DMS 273 treated with DMSO at 0.1 percent for 48 hours (cell line): ENCODE measurements at places on chromosomes 4 and X.

- peak; percentile 61 for DNase-seq
These were observed 105.1 kb upstream of the MXRA5 start for GRCh38 chrX:3451571-3451970.

GRCh38 chrX:9788911-9789310, 2.7 kb downstream of the SHROOM2 start:
- DNase-seq = no peak

GRCh38 chr4:1579901-1580691, 104.0 kb downstream of the FAM53A start:
- DNase-seq = no peak

GRCh38 chrX:47849778-47850177, 13.1 kb downstream of the ZNF81 start:
- DNase-seq = no peak

- no peak for DNase-seq
These were observed 38.7 kb downstream of the CNKSR2 start for GRCh38 chrX:21412883-21413282.

GRCh38 chr4:5447755-5448154, 260.6 kb downstream of the EVC2 start:
- no peak for DNase-seq

DNA sequence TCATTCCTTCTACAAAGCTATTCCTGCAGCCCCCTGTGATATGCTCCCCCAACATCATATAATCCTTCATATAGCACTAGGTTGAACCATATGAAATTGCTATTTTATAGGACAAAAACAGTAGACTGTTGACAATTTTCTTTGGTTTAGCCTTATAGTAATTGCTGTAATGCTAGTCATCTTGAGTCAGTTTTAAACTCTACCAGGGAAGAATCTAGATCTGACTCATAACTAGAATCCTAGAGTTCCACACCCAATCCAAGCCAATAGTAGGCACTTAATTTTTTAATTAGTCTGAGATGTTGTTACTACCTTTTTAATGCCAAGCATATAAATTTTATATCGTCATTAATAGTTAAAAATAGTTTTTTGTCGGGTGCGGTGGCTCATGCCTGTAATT, 136.8 kb downstream of the CHRNA9 start:
- DNase-seq = no peak

GRCh38 chr4:41013746-41014145, 200.6 kb downstream of the APBB2 start:
- no peak for DNase-seq

- no peak for DNase-seq
These were observed 3.8 kb downstream of the MBTPS2 start for GRCh38 chrX:21843179-21843578.

- no peak for DNase-seq
These were observed 24.3 kb downstream of the TBCK start for GRCh38 chr4:106291678-106292077.

DNA sequence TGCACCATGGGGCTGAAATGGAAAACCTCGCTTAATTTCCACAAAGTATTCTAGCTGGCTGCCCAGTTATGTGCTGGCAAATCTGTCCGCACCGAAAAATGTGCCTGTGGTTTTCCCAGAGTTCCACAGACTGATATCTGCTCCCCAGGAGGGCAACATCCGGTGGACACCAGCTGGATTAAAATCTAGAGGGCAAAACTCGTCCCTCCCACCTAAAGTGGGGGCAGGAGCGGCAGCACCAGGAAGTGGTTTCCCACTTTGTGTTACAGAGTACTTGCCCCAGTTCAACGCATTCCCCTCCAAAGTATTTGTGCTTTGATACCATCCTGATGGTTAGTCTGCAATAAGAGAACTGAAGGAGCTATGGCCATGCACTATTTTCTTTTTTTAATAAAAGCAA, 187.6 kb downstream of the TSPAN5 start:
- DNase-seq = no peak

GRCh38 chrX:15786915-15787314, 3.4 kb upstream of the ZRSR2 start:
- no peak for DNase-seq

DNA sequence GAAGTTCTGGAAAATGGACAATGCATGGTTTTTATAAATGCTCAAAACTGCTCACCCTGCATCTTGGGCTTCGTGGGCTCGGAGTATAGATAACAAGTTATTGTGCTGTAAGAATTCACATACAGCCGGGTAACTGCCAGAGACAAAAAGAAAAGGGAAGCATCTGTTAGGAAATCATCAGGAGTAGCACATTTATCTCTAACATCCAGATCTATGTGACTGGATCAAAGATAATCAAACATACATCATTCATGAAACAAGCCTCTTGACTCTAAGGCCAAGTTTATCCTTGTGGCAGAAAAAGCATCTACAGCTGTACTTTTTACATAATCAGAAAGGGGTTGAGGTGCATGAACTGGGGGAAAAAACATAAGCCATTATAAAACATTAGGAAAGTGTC, 264.2 kb downstream of the PPP3CA start:
- no peak for DNase-seq

GRCh38 chr4:56666279-56666678, 14.8 kb downstream of the HOPX start:
- no peak for DNase-seq

- DNase-seq = no peak
These were observed 123.9 kb upstream of the ACSL4 start for GRCh38 chrX:109856974-109857373.

DNA sequence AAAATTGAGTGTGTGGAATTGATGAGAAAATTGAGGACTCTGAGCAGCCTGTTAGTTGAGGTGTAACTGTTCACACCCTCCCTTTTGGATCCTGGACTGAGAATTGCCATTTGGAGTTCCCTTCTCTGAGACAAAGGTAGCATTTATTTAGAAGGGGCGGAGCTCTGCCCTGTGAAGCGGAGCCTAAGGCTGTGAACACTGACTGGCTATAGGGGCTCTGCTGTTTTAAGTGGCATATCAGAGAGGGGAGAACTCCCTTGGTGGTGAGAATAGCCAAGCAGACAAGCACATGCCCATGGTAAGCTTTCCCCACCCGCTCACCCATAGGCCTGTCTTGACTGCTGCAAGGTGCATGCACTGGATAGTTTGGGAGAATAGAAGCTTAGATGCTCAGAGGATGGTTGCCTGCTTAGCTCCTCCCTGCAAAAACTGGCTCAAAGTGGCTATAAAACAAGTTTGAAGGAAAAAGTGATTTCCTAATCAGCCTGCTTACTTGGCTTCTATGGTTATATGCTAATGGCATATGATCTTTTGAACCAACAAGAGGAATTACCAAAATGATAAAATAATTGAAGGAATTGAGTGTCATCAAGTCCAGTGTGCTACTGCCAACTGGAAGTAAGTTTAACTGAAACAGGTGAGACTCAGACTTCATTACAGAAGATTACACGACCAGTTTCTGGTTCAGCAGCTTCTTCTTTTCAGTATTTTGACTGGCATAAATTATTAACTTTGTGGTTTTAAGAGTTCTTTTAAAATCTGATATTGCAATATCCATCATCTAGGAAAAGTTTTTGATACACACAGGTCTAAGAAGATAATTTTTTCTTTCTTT, 108.4 kb downstream of the AFF1 start:
- no peak for DNase-seq

GRCh38 chr4:3407930-3408792, 33.6 kb upstream of the HGFAC start:
- DNase-seq = no peak

GRCh38 chr4:1199556-1200331, 27.4 kb upstream of the SPON2 start:
- no peak for DNase-seq

DNA sequence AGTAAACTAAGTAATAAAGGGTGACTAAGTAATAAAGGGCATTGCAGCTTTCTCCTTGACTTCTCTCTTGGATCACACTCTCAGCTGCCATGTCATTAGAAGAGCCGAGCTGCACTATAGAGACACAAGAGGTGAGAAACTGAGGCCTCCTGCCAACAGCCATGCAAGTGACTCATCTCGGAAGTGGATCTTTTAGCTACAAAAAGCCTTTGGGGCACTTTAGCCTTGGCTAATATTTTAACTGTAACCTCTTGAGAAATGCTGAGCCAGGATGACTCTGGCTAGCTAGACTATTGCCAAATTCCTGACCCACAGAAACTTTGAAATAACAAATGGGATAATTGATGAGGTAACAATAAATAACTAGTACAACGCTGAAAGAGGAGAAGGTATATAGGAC, 1.5 kb upstream of the NEIL3 start:
- no peak for DNase-seq

DNA sequence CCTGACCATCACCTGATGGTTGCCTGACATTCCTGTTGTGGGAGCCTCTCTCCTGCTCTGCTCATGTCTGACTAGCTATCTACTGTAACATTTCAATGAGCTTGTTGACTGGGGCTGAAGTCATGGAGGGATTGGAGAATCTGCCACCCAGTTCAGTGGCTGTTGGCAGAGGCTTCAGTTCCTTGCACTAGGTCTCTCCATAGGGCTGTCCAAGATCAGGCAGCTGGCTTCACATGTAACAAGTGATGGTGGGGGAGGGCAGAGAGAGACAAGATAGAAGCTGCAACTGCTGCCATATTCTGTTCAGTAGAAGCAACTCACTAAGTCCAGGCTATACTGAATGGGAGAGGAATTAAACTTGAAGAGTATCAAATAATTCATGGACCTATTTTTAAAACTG, 14.1 kb upstream of the CCNI start:
- DNase-seq = no peak

GRCh38 chr4:184306949-184307348, 89.3 kb upstream of the ENPP6 start:
- no peak for DNase-seq

DNA sequence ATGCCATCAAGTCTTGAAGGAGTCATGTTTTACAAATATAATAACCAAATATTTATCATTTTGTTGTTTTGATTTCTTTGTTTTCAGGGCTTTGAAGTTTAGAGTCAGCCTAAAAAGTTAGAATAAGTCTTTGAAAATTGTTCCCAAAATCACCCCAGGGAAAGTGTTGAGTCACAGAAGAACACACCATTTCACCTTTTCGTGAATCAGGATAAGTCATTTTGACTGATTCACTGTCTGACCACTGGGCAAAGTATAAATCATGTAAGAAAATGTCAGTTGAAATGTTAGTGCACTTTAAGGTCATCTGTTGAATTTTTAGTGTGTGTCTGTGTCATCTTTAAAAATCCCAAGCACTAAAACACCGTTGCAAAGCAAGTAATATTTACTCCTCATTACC, 1320.1 kb downstream of the RPA4 start:
- no peak for DNase-seq

- no peak for DNase-seq
These were observed 122.6 kb downstream of the SHISA3 start for GRCh38 chr4:42519803-42520417.

DNA sequence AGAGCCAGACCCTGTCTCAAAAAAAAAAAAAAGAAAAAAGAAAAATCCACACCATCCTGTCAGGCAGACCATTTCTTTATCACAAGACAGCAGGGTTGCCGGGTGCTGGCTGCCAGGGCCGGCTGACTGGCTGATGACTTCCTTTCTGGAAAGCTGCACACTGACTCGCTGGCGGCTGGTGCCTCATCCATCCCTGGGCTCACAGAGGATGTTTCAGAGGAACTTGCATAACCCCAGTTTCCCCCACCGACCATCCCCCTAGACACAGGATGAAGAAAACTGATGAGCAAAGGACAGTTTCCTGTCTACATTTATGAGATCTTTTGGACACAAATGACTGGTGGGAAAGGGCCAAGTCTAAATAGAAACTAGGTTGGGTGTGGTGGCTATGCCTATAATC, 14.1 kb downstream of the HPSE start:
- no peak for DNase-seq

- DNase-seq = no peak
These were observed 53.0 kb upstream of the SORCS2 start for GRCh38 chr4:7139167-7139982.

- no peak for DNase-seq
These were observed 47.8 kb downstream of the HTT-AS start for GRCh38 chr4:3026540-3026939.

GRCh38 chrX:108833993-108834392, 97.6 kb upstream of the IRS4 start:
- no peak for DNase-seq

DNA sequence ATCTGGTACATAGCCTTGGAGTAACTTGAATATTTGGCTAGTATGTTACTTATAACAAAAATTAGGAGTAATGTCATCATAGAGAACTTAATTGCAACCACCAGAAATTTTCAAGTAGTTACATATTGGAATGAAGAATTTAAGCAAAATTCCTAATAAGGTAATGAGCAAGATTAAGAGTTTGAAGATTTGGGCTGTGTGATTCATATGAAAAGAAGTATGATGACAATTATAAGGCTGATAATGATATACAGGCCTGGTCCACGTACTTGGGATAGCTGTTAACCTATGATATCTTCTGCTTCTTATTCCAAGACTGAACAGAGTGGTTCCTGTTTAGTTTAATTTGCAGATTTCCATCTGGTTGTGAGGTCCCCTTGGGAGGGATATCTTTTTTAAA, 463.9 kb downstream of the RAPGEF2 start:
- no peak for DNase-seq

- DNase-seq = no peak
These were observed 38.6 kb upstream of the APLN start for GRCh38 chrX:129693354-129693753.

DNA sequence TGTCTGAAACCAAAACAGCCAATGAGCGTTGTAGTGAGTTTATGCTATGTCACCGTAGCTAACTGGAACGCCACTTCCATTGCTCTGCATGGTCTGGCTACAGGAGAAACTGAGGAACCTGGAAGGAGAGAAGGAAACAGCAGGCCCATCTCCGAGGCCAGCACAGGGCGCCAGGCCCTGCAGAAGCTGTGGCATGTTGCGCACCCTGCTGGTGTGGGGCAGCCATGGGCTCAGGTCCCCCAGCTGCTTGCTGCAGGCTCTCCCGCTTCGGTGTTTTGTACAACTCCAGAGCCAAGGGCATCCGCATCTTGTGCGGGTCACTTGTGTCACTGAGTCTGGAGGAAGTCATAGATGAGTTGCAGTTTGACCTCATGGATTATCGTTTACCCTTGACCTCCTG, 89.2 kb downstream of the AFAP1 start:
- DNase-seq = no peak

DNA sequence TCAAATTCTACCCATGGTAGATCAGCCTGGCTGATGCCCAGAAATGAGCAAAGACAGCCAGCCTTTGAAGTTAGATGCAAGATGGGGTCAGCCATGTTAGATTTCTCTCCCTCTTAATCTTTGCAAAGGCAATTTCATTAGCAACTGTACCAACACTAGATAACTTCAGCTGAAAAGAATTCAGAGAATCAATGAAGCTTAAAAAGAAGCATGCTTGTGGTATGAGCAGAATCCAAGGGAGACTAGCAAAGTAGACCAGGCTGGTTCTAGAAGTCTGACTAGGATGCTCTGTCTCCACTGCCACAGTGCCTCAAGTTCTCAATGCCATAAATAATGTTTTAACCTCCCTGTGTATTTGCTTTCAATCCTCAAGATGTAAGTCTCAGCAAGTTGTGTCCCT, 247.3 kb downstream of the SLC7A11 start:
- DNase-seq = no peak

GRCh38 chr4:170325599-170325998, 235.8 kb upstream of the AADAT start:
- no peak for DNase-seq

GRCh38 chrX:30943984-30944383, 54.9 kb upstream of the TAB3 start:
- DNase-seq = no peak
